ENCODE measurements at places on chromosomes 3 and 15.
A peak's percentile ranks its signal among the peaks of the same experiment; 100 is the strongest.

DNA sequence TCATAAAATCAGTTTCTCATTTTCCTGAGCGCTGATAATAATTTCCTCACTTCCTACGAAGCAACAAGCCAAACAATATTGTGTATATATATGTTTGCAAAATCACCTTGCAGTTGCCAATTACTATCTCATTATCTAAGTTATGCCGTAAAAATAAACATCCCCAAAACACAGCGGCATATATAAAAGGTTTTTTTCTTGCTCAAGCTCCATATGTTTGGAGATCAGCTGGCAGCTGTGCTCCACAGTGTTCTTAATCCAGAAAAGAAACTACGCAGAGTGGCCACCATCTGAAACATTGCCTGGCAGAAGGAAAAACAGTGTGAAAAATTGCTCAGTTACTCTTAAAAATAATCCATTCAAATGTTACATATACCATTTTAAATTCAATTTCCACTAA, 951.4 kb downstream of the PLOD2 start:
- no peak for DNase-seq

DNA sequence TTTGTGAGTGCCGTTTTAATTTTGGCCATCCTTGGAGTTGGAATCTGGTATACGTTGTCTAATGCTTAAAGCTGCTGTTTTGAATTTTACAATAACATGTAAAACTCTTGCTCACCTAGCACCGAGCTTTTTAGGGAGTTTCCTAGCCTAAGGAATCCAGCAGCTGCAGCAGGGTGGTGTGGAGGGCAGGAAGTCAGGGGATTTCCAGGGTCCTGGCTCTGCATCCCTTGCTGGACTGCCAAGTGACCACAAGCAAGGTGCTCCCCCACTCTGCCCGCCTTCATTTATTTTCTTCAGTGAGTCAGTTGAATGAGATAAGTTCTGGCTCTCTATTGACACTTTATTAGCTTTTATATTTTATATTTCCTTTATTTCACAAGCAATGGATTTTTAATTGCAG, 113.7 kb downstream of the ATG7 start:
- peak; percentile 78 for DNase-seq

- peak; percentile 48 for DNase-seq
Observed at GRCh38 chr3:43998836-43999727, 242.6 kb upstream of the TOPAZ1 start.

DNA sequence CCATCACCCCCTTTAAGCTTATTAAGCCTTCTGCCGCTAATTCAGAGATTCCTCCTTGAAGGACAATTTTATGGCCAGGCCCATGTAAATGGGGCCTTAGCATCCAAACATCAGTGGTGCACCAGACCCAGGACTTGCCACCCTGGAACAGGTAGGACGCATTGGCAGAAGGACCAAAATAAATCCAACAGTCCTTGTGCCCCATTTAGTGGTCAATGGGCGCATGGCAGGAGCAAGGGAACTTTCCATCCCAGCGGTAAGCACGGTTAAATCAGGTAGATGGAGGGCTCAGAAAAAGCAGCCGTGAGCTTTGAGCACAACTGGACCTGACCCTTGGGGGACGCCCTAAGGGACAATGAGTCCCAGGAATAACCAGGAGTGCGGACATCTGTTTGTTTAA, 540.8 kb upstream of the ROBO1 start:
- no peak for DNase-seq

GRCh38 chr3:31300456-31301443, 232.0 kb upstream of the STT3B start:
- DNase-seq: no peak

DNA sequence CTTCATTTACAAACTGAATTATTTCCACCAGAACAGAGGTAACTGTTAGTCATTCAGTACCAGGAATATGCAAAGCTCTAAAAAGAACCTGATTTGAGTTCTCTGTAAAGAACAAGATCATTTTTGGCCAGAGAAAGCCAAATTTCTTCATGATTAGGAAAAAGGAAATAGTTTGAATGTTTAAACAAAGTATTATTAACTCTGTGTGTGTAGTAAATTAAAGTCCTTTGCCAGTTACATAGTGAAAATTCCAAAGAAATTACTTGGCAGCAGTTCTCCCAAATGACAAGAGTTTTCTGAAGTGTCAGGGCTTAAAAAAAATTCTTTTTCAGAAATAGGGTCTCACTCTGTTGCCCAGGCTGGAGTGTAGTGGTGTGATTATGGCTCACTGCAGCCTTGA, 24.5 kb downstream of the QTRT2 start:
- DNase-seq: no peak
